ENCODE measurements at places on chromosomes 5 and 9.

DNA sequence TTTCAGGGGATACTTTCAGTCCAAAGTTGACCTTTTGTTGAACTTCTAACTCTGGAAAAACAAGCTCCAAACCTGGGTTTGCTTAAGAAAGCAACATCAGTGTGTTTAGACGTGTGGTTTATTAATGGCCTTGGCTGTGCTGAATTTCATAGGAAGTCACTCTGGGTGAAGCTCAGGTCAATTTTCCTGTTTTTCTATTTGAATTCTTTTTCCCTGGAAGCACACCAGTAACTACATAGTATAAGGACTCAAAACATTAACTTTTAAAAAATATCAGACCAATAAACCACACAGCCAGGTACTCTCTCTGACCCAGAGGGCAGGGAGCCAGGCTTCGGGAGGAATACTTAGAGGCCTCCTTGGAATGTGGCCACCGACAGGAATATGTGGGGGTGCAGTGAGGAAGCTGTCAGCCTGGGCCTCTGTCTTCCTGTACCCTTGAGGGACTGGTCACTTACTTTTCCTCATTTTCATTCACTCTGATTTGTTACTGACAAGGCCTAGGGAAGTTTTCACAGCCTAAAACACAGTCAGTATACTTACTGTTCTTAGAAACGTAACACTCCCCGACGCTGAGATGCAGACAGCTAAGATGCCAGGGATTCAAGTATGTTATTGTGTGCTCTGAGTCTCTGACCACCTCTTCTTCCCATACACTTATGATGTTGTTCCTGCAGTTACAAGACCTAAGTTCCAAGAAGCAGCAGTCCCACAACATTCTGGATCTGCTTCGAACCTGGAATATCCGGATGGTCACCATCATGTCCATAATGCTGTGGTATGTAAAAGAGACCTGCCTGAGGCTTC lies 18.9 kb downstream of the SLC22A5 start:
- no peaks in the 10 kb centered on the region for H3K27me3 ChIP-seq
- H3K4me1 ChIP-seq, result peaks cover 64% of the 10 kb centered on the region
- H3K4me3 ChIP-seq, result no peak overlapping the region
- DNase-seq, result no peak
- H3K27ac ChIP-seq, result no peak overlapping the region

DNA sequence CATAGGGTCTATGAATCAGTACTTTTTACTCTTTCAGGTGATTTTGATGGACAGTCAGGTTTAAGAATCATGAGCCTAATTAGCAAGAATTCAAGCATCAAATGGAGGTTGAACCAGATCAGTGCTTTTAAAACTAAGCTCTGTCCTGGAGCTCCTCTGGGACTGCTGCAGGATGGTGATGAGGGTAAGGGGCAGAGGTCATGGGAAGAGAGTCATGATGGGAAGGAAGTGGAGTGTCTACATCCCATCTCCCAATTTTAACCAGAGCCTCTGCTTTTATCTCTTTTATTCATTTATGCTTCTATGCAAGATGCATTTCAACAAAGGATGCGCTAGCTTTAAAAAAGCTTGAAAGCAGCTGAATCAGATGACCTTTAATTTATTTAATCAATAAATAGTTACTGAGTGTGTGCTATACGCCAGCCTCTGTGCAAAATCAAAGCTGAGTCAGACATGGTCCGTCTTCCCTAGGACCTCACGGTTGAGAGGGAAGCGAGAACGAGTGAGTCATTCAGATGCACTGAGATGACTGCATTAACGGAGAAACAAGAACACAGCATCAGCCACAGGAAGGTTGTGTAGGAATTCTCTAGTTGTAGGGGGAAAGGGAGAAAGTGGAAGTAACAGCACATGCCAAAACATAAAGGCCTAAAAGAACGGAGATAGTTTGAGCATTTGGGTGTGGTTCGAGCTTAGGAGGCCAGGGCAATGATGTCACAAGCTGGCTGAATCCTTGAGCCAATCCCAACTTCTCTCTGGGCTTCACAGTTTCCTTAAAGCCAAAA lies 441.6 kb upstream of the BRINP1 start:
- no peaks in the 10 kb centered on the region for H3K36me3 ChIP-seq
- H3K27ac ChIP-seq, result no peak overlapping the region
- H3K27me3 ChIP-seq, result no peaks in the 10 kb centered on the region
- no peak for DNase-seq
- no peaks in the 10 kb centered on the region for H3K4me1 ChIP-seq
- no peak overlapping the region for H3K4me3 ChIP-seq

DNA sequence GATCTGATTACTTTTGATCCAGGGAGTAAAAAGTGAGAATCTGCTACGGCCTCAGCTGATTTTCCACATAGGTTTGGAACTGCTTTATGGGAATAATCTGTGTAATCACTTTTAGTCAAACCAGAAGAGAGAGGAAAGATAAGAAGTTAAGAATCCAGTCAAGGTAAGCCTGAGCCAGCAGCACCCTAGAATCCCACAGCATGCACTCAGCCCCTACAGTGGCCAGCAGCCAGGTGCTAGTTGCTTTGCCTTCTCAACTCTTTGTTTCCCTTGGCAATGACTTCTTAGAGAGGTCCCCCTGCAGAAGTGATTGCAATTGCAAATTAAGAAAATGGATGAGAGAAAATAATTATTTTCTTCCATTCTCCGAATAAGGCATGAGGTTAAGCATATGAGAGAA lies 59.7 kb upstream of the TMED7 start:
- H3K4me1 ChIP-seq, result no peaks in the 10 kb centered on the region
- no peak for DNase-seq
- H3K27ac ChIP-seq, result no peak overlapping the region
- no peaks in the 10 kb centered on the region for H3K36me3 ChIP-seq
- no peak overlapping the region for H3K4me3 ChIP-seq
- peaks cover 30% of the 10 kb centered on the region for H3K27me3 ChIP-seq

DNA sequence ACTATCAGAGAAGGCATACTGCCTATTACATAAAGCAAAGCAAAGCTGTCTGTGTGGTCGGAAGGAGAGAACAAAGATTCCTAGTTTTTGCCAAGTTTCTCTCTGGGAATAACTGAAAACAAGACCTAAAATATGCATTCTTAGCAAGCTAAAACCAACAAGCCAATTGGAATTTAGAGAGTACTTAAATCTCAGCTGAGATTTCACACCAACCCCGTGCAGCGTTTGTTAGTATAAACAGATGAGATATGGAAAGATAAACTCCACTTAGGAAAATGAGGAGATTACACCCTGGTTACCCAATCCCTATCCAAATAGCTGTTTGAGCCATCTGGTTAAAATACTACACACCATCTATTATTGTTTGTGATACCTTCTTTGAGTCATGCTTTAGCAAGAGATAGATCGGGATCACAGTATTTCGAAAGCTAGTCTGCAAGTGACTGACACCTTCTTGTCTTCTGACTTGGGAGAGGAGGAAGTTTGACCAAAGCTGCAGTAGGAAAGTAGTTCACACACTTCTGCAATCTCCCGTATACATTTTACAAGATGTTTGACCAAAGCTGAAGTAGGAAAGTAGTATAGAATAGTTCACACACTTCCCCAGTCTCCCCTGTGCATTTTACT lies 18.2 kb downstream of the FAF2 start:
- no peak for DNase-seq
- peaks cover 2% of the 10 kb centered on the region for H3K4me1 ChIP-seq
- no peaks in the 10 kb centered on the region for H3K27me3 ChIP-seq
- H3K27ac ChIP-seq, result no peak overlapping the region
- H3K36me3 ChIP-seq, result peaks cover 15% of the 10 kb centered on the region
